ENCODE measurements at places on chromosomes 2 and 18.

GRCh38 chr2:43178602-43179542 is 47.5 kb downstream of the ZFP36L2 start:
- no peak for DNase-seq

GRCh38 chr2:43894743-43895142 is 56.0 kb downstream of the ABCG8 start:
- DNase-seq = no peak

GRCh38 chr18:78239090-78239457 is 740.5 kb upstream of the SALL3 start:
- DNase-seq = no peak

DNA sequence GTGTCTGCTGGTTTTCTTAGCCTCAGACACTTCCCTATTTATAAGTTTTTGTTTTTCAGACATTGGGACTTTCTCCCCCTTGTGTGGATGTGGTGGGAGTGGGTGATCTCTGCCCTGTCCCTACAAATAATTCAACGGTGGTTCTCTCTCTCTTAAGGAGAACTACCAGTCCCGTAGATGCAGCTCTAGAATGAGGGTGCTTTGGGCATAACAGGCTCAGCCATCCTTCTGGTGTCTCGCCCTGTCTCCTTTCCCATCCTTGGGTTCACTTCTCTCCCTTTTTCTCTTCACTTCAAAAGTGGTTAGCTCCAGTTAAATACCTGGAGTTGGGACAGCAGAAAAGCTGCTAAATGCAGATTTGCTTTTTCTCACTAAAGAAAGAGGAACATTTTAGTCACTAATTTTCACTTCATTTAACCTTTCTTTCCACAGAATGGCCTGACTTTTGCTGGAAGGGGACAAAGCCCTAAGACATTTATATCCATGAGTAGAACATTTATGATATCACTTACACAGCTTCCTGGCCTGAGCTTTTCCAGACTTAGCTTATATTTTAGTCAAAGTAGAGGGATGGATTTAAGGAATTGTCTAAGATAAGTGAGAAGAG is 121.2 kb upstream of the CXCR4 start:
- DNase-seq = no peak

GRCh38 chr2:121955426-121955825 is 200.0 kb downstream of the TSN start:
- DNase-seq = no peak

GRCh38 chr2:112152476-112153178 is 14.4 kb downstream of the FBLN7 start:
- DNase-seq = no peak

GRCh38 chr2:215933151-215933550 is 80.2 kb downstream of the MREG start:
- no peak for DNase-seq
